Naive thymus-derived CD4-positive, alpha-beta T cell (primary cell): ENCODE measurements at places on chromosomes 7 and 10.

- no peaks in the 10 kb centered on the region for H3K36me3 ChIP-seq
- H3K4me1 ChIP-seq, result no peaks in the 10 kb centered on the region
- no peak overlapping the region for H3K27ac ChIP-seq
These were observed 71.2 kb downstream of the DNMBP start for GRCh38 chr10:99938563-99938962.

DNA sequence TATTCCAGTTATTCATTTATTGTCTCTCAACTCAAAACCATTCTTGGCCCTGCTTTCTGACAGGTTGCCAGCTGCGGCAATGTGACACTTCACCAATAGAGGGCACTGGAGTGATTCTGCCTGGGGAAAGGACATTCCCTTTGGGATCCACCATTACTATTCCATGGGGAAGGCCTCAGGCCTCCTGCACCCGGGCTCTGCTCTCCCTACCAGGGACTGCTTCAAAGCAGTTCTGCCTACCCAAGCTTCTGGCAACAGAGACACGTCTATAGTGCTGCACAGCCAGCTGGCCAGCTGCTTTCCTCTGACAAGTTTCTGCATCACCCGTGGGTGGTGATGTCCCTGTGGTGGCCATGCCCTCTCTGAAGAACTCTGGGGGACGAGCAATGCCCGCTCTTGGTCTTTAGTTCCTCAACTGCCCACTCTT is 163.8 kb downstream of the ELMO1 start:
- H3K27me3 ChIP-seq, result no peaks in the 10 kb centered on the region
- H3K4me3 ChIP-seq, result no peak overlapping the region
- DNase-seq, result peak; percentile 34
- H3K4me1 ChIP-seq, result peaks cover 18% of the 10 kb centered on the region
- no peak overlapping the region for H3K27ac ChIP-seq

DNA sequence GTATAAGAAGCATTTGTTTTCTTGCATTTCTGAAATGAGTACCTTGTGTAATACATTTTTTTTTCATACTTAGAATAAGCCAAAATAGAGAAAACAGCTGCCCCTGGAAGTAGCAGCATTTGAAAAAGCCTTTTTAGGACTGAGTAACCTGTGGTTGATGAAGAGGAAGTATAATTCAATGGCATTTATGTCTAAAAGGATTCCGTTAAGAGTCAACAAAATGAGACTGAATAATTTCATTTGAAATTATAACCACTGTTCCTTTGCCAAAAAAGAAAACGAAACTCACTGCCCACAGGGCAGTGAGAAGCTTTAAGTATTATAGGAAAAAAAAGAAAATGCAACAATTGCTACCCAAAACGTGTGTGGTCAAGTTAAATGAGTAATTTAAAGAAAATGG is 705.6 kb upstream of the PHF14 start:
- H3K27ac ChIP-seq, result no peak overlapping the region
- no peak for DNase-seq
- no peaks in the 10 kb centered on the region for H3K4me1 ChIP-seq
- H3K27me3 ChIP-seq, result no peaks in the 10 kb centered on the region
- no peak overlapping the region for H3K4me3 ChIP-seq

- no peaks in the 10 kb centered on the region for H3K36me3 ChIP-seq
- DNase-seq, result no peak
- H3K4me3 ChIP-seq, result no peak overlapping the region
- H3K4me1 ChIP-seq, result peaks cover 3% of the 10 kb centered on the region
- no peaks in the 10 kb centered on the region for H3K27me3 ChIP-seq
These were observed 95.4 kb downstream of the TCF7L2 start for GRCh38 chr10:113045147-113046055.
